H1 (cell line): ENCODE measurements at places on chromosomes 12 and 14.

DNA sequence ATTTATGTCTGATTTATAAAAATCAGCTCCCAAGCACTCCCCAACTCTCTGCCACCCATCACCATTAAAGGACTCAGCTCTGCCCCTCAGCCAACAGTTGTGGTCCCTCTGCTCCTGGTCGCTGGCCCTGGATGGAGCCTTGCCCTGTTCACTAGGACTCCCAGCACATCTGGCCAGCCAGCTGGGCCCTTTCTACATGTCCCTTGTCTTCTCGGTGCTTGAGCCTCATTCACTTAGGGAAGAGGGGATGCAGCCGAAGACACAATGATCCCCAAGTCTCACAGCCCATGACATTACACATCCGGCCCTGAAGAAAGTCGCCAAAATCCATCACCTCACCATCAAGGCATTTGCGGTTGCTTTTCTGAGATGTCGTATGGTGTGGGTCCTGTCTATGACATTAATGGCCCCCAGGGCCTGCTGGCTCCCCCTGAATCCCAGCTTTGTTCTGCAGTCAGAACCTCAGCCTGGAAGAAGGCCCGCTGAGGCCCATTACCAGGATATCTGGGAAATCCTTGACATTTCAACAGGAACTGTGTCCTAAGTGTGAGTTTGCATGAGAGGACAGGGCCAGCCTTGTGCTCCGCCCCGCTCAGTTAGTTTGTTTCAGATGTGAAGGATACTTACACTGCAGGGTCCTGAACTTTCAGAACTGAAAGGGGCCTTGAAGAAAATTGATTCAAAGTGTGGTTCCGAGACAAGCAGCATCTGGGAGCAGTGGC lies 19.1 kb downstream of the TSPAN11 start:
- no peak for DNase-seq

GRCh38 chr14:22255017-22255950 lies 333.7 kb downstream of the DAD1 start:
- DNase-seq = no peak

- DNase-seq = no peak
Observed at GRCh38 chr14:29584992-29585391, 342.7 kb downstream of the PRKD1 start.

- DNase-seq = no peak
Observed at GRCh38 chr12:130665753-130666152, 50.3 kb downstream of the RIMBP2 start.

DNA sequence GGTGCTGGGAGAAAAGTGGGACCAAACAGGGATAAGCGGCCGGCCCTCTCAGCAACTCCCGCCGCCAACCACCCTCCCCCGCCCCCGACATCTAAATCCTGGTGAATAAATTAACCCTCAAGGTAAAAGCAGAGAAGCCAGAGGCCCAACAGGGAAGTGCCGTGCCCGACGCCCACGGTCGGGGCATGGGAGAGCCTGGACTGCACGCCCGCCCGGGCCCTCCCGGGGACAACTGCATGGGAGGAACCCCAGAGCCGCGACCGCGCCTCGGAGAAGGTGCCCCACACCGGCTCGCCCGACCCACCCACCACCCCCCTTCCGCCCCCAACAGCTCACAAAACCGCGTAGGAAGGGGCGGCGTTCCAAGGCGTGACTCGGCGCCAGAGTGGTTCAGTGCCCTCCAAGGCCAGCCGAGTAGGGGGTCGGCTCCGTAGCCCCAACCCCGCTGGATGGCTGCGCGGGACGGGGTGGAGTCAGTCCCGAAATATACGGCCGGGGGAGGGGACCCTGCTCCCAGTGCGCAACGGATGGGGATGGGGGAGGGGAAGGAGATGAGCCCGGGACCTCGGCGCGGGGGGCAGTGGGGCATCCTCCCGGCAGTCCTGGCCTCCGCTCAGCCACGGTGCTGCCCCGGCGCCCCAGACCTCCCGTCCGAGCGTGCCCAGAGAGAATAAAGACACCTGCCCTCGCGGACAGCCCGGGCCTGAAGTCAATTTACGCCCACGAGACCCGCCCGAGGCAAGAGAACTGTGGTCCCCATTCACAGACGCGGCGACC lies 732 bp downstream of the SLC25A29 start:
- peak; percentile 69 for DNase-seq

GRCh38 chr12:27535318-27535717 lies 11.3 kb downstream of the PPFIBP1 start:
- DNase-seq = no peak

DNA sequence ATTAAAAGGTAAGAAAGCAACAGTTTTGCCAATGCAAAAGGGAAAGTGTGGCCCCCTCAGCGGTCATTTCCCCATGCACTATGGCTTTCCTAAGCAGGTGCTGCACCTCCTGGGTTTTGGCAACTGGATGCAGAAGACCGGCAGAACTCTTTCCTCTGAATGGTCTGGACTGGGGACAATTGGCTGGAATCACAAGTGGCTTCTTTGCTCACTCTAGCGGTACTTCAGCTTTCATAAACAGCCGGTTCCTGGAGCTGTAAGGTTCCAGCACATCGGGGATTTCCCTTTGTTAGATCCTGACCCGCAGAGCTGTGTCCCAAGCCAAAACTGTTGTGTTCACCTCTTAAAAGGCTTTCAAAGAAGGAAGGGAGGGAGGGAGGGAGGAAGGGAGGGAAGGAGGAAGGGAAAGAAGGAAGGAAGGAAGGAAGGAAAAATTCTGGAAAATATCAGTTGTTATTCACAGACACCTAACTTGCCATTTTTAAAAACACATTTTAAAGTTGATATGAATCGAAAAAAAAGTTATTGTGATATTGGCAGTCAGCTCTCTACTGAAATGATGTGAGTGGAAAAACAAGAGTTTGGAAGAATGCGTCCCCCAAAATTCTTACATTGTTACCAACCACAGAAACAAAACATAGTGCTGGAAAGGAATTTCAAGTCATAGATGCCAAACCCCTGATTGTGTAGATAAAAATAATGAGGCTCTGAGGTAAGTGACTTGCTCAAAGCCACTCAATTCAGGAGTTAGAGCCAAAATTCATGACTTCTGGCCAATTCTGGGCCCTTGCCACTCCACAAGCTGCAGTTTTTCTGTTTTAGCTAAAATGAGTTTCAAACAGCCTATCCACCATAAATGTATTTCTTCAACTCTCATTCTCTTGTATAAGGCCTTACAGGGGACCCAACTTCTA lies 220.6 kb upstream of the HMGA2 start:
- no peak for DNase-seq

GRCh38 chr12:48296586-48297282 lies 54.0 kb downstream of the ZNF641 start:
- DNase-seq = peak; percentile 47

- DNase-seq = no peak
Observed at GRCh38 chr12:7112041-7112440, 3.0 kb upstream of the C1RL start.

GRCh38 chr14:50060871-50061663 lies 55.3 kb downstream of the VCPKMT start:
- DNase-seq = no peak
